ENCODE measurements at places on chromosomes 5 and 9. TPM values are rescaled to one million over a fixed set of nuclear protein-coding genes. Genes with fewer than 3 reads are reported as not detected.

Gene PCDHGB1
- total RNA-seq = 7.1 TPM

Gene CSNK1G3
- 21.2 TPM for total RNA-seq

Gene CEL
- 7.2 TPM for total RNA-seq

DNA sequence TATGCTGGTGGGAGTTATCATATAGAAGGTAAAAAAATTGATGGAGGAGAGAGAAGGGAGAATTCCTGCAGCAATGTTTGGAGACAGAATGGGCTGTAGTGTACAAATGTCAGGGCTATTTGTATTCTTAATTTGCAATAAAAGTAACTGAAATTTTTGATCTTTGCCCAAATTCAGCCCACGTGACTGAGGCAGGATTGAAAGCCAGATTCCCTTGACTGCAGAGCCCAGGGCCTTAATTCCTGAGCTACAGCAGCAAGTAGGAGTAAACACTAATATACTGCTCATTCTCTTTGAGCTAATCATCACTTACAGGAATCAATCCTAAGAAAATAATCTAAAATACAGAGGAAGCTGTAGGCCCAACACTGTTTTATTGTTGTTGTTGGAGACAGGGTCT lies 5.2 kb upstream of the ANXA6 start:
- no peak for DNase-seq

GRCh38 chr9:93505541-93506132 lies 52.3 kb upstream of the FAM120AOS start:
- DNase-seq = no peak

GRCh38 chr9:128011071-128011817 lies 30.5 kb upstream of the EEIG1 start:
- DNase-seq = peak; percentile 53

DNA sequence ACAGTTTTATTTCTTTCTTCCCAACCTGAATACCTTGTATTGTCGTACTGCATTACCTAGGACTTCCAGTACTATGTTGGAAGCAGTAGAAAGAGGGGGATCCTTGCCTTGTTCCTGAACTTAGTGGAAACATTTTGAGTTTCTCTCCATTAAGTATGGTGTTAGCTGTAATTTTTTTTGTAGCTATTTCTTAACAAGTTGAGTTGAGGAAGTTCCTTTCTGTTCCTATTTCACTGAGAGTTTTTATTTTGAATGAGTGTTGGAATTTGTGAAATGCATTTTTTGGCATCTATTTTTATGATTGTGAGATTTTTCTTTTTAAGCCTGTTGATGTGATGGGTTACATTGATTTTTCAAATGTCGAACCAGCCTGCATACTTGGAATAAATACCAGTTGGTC lies 49.0 kb downstream of the FSD1L start:
- no peak for DNase-seq

GRCh38 chr9:4973246-4973645 lies 11.8 kb upstream of the JAK2 start:
- no peak for DNase-seq

- DNase-seq = no peak
Observed at GRCh38 chr5:20050262-20050661, 62.3 kb upstream of the CDH18 start.

DNA sequence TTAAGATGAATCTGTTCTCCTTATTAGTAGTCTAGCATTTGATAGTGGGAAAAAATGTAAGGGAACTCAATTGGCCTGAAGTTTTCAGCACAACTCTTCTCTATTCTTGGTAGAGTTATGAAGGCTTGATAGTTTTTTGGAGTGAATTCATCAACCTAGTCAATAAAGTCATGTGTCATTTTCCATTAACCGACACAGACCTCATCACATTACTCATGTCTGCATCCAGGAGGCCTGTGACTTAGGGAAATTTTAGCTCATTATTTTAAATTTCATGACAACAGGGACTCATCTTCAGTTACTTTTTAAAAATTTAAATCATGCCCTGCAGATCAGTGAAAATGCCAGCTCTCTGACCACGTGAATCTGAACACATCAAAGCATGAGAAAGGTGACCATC lies 63.3 kb downstream of the ADAMTS16 start:
- DNase-seq = no peak

DNA sequence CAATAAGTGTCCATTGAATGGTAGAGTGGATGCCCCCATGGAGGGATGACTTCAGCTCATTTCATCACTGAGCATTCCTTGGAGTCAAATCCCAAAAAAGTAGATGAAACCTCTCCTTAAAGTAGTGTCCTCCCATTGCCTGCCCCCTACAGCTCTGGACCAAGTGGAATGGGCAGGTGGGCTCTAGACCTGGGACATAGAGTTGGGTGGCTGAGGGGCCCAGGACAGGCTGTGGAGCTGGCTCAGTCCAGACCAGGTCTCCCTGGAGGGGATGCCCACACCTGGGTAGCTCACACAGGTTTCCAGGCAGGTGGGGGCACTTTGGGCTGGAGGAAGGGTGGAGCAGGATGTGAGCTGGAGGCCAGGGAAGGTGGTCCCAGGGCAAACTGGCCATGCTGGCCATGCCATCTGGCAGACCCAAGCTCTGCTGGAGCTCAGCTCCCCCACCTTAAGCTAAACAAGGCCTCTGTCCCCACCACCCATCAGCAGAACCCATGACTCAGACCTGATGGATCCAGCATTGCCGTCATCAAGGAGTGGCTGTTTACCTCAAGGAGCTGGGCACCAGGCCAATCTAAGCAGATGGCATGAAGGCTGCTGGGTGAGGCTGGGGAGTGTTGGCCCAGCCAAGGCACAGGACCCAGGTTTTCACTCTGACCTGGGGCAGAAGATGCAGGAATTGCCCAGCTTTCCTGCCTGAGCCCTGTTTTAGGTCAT lies 6.2 kb upstream of the SPINK4 start:
- no peak for DNase-seq

DNA sequence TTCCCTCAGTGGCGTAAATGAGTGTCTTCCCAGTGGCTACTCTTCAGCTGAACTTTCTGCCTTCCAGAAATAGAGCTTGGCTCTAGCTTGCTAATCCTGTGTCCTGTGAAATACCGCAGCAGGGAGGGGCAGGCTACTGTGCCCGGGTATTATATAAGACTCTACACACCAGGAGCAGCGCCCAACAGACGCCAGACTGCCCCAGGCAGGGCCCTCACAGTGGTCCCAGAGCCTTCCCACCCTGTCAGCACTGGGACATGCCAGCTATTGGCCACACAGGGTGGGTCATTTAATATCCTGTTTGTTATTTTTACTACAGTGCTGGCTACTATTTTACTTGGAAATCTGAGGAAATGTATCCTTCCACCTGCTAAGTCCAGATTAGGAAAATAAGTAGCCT lies 121.0 kb downstream of the FEM1C start:
- peak; percentile 85 for DNase-seq

- DNase-seq = no peak
Observed at GRCh38 chr9:128870128-128870940, 11.4 kb downstream of the KYAT1 start.

DNA sequence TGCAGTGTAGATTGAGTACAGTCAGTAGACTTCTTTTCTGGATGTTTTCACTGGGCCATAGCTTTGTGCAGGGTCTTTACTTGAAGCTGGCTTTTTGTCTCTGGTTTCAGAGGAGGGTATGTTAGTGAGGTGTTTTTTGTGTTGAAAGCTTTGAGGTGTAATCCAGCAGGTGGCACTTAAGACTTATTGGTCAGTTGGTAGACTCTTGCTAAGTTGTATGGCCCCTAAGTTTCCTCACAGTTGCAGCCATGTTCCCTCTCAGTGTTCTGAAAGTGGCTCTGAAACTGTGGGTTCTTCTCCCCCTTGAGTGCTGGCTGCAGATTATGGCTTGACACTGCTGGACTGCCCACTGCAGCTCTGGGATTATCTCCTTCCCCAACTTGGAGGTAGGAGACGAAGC lies 55.7 kb upstream of the SLC44A1 start:
- no peak for DNase-seq

GRCh38 chr5:53792338-53792737 lies 231.9 kb downstream of the NDUFS4 start:
- no peak for DNase-seq
